ENCODE measurements at places on chromosomes 7 and 10.

DNA sequence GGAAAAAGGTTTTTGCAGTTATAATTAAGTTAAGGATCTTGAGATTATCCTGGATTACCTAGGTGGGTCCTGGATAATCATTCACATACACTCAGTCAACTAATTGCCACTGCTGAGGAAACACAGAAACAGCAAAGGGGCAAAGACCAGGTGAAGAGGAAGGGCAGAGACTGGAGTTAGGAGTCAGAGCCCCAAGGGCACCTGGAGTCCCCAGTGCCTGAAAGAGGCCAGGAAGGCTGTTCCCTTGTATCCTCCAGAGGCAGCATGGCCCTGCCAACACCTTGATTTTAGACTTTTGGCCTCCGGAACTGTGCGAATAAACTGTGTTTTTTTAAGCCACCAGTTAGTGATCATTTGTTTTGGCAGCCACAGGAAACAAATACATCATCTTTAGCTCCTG is 24.6 kb downstream of the PRR15 start:
- no peak for DNase-seq

DNA sequence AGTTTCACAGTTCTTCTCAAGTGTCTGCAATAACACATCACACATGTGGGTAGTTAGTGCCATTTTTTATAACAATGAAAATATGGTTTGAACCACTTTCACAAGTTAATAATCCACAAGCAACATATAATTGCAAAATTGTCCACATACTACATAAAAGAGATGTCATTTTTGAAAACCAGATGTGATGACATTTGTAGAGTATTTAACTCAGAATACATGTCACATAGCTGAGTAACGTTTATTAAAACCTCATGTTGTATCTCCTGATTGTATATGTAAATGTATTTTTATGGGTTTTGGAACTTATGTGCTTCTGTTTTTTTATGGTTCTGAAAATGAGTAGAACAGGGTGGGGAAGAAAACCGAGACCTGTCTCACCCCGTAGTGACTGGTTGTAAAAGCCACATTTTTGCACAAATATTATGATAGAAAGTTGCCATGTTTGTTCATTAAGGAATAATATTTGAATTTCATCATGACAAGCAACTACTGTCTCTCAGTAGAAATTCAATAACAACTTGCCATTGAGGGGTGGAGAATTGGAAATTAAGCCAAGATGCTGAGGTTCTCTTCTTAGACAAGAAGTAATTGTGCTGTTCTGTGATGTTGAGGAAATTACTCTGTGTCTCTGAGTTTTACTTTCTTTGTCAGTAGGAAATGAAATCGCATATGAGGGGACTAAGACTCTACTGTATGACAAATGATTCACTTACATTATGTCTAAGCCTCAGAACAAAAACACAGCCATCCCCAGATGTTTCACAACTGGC is 29.2 kb upstream of the EGFR start:
- no peak for DNase-seq

DNA sequence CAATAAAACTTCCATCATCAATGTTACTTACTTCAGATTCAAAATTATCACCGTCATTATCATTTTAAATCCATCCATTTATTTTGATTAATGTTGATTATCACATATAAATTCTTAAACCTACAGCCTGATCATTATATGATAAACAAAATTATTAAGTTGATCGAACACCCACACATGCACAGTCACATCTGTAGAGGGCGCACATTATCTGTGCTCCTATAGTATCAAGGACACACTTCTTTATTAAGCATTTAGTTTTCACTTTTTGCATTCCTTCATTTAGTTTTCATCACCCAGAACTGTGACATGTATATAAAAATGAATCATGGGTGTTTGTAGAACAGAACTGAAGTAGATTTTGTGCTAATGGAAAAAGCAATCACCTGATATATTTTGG is 26.2 kb upstream of the ZNF716 start:
- DNase-seq, result no peak

- DNase-seq, result no peak
Observed at GRCh38 chr7:131486346-131486745, 70.1 kb downstream of the PODXL start.

- DNase-seq, result no peak
Observed at GRCh38 chr10:110356628-110357245, 52.0 kb upstream of the SMNDC1 start.

DNA sequence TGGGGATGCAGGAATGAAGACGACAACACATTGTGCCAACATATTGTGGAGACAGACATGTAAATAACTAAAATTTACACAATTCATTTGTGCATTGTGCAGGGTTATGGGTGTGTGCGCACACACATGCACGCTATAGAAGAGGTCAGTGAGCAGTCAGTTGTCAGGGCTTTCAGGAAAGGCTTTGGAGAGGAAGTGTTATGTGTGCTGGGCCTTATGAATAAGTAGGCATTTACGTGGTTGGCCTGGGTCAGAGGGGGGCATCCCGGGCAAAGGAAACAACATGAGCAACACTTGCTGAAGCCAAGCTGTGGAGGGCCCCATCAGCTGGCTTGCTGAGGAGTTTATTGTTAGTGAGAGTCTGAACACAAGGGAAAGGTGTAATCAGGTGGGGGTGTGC is 4.1 kb downstream of the PRXL2A start:
- DNase-seq, result no peak

DNA sequence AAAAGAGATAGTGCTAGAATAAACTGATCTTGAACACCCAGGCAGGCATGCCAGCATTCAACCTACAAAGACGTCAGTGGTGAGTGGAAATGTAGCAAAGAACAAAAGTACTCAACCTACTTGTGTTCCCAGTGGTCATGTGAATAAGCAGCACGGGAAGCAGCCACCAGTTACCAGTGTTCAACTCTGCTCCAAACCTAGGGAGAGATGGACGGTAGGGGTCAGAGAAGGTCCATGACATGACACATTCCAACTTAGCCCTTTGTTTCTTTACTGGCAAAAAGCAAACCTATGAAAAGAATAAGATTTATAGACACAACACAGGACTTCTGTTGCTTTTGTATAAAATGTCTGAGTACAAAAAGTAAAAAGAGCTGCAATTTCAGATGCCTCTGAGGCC is 511.4 kb downstream of the XPNPEP1 start:
- no peak for DNase-seq

All from NCI-H1417 treated with DMSO at 0.1 percent for 48 hours (cell line).